ENCODE measurements at places on chromosomes 5 and 9.

DNA sequence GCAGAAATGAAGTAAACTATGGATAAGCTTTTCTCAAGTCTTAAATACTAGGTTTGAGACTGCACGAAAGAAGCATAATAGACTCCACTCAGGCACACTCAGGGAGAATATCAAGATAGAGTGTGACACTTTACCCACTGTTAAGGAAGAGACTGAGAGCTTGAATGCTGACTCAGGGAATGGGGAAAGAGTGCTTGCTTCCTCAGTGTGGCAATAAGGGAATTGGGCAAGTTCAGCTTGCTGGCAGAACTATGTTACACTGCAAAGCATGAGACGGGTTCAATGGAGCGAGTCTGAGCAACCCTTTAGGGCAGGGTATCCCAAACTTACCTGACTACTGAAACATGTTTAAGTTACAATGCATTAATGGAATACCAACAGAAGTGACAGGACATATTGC lies 237.7 kb upstream of the MEF2C start:
- DNase-seq = no peak

- DNase-seq = no peak
Observed at GRCh38 chr5:91033370-91033769, 349.7 kb downstream of the ARRDC3 start.

DNA sequence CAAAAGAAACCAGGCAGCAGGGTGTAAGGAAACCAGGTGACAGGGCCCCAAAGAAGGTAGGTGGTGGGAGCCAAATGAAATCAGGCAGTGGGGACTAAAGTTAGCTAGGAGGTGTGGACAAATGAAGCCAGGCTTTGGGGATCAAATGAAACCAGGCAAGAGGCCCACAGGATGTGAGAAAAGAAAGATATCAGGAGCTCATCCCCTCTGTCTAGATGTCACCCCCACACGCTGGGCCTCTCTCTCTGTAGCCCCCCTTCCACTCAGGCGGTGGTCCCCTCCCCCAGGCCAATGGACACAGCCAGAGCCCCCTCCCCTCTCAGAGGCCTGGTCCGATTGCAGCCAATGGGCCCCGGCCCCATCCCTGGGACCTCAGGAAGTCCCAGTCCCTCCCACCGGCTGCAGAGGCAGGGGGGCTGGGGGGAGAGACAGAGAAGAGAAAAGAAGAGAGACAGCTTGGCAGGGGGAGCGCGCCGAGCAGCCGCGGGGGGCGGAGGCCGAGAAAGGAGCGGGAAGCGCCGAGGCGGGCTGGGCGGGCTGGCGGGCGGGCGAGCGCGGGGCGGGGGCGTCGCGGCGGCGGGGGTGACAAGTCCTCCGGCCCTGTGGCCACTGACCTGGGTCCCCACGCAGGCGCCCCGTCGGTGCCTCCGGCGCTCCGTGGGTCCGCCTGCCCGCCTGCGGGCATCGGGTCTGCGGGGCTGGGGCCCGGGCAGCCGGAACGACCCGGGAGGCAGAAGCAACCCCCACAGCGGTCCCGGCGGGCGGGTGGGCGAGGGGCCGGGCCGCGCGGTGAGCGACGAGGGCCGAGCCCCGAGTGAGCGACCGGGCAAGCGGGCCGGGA lies 11.9 kb downstream of the CNTFR start:
- DNase-seq = no peak

GRCh38 chr5:5202321-5202720 lies 62.2 kb downstream of the ADAMTS16 start:
- DNase-seq = no peak

GRCh38 chr9:76610011-76610352 lies 151.0 kb downstream of the GCNT1 start:
- no peak for DNase-seq

DNA sequence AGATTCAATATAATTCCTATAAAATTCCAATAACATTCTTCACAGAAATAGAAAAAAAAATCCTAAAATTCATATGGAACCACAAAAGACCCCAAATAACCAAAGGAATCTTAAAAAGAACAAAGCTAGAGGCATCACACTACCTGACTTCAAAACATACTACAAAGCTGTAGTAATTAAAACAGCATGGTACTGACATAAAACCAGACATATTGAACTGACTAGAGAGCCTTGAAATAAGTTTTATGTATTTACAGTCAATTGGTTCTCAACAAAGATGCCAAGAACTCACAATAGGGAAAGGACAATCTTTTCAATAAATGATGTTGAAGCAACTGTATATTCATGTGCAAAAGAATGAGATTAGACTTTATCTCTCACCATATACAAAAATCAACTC lies 36.9 kb downstream of the BTNL9 start:
- no peak for DNase-seq

- peak; percentile 68 for DNase-seq
Observed at GRCh38 chr5:177362610-177363507, 5.1 kb downstream of the RGS14 start.

DNA sequence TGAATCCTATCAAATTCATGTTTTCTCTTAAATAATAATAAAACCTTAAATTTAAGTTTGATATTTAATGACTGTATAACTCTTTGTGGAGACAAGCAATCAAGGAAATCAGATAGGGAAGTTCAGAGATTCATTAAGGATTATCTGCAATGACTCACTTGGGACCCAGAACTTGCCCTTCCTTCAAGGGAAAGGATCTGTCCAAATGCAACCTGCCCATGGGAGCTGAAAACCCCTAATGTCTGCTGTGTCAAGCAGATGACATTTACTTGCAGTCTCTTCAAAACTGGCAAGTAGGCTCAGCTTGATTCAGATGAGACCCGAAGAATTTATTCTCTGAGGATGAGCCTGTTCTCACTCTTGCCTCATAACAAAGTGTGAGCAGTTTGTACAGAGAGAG lies 1577.6 kb downstream of the EFNA5 start:
- DNase-seq = no peak

DNA sequence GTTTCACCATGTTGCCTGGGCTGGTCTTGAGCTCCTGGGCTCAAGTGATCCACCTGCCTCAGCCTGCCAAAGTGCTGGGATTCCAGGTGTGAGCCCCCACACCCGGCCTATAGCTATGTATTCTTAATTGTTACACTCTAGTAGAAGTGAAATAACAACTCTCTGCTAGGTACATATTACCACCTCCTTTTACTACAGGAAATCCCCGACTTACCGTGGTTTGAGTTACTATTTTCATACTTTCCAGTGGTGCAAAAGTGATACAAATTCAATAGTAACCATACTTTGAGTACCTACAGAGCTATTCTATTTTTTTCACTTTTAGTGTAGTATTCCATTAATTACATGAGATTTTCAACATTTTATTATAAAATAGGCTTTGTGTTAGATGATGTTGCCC lies 719 bp downstream of the ARL14EPL start:
- DNase-seq = no peak

DNA sequence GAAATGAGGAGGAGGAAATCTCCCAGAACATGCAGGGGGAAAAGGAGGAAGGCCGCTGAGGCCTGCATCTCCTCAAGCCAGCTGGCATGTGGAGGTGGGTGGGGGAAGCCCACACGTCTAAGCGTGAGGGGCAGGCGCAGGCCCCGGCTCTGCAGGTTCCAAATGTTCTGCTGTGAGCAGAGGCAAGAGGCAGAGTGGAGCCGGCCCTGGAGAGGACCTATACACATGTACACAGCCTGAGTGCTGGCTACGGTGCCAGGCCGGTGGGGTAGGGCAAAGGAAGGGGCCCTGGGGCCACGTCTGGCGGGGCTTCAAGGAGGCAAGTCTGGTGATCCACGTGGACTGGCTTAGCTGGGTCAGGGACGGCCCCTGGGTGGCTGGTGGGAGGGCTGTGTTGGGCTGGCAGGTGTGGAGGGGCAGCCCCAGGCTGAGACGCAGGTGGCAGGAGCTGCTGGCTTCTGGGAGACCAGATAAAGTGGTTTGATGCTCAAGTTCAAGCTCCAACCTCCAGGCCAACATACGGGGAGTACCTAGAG lies 26.4 kb downstream of the LPCAT1 start:
- DNase-seq = no peak

GRCh38 chr5:174459071-174459702 lies 265.2 kb upstream of the MSX2 start:
- DNase-seq = no peak

- peak; percentile 56 for DNase-seq
Observed at GRCh38 chr5:134003817-134004625, 754 bp downstream of the VDAC1 start.

- no peak for DNase-seq
Observed at GRCh38 chr5:113034182-113034773, 57.7 kb downstream of the DCP2 start.

GRCh38 chr9:86413971-86414880 lies 60.0 kb upstream of the TUT7 start:
- DNase-seq = no peak

GRCh38 chr9:92257327-92257726 lies 36.2 kb downstream of the IARS1 start:
- DNase-seq = no peak

- no peak for DNase-seq
Observed at GRCh38 chr5:132839426-132840301, 9.2 kb upstream of the SHROOM1 start.

GRCh38 chr9:87064311-87064710 lies 117.0 kb upstream of the GAS1 start:
- DNase-seq = no peak

- no peak for DNase-seq
Observed at GRCh38 chr9:78212868-78213267, 23.0 kb upstream of the CEP78 start.

GRCh38 chr9:75644649-75645048 lies 245.8 kb upstream of the PCSK5 start:
- DNase-seq = no peak

- no peak for DNase-seq
Observed at GRCh38 chr5:57316798-57317327, 143.0 kb downstream of the GPBP1 start.

DNA sequence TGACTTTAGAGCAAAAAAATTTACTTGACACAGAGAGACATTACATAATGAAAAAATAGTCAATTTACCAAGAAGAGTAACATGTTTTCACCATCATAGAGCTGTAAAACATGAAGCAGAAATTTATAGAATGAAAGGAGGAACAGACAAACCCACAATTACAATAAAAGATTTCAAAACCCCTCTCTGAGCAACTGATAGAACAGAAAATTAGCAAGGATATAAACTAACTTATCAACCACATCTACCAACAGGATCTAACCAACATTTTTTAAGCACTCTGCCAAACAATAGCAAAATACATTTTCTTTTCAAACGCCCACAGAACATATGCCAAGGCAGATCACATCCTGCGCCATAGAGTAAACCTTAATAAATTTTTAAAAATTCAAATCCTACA lies 17.9 kb downstream of the SLCO4C1 start:
- DNase-seq = no peak

- no peak for DNase-seq
Observed at GRCh38 chr5:132266031-132266835, 8.7 kb downstream of the PDLIM4 start.

DNA sequence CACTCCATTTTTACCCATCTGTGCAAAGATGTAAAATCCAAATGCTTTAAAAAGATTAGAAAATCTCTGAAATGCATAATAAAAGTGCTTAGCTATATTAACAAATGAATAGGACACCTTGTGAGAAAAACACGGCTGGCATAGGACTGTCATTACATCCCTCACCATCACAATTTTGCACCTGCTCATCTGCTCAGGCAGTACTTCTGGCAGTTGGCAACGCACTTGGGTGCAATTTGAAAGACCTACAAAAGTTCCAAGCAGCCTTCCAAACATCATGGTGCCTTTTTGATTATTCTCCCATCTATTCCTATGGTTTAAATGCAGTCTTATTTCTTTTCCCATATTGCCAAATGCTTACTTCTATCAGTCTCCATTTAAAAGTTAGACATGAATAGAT lies 501.8 kb downstream of the ENC1 start:
- DNase-seq = no peak

- no peak for DNase-seq
Observed at GRCh38 chr5:167949435-167949834, 342.0 kb upstream of the WWC1 start.

GRCh38 chr5:51604324-51604723 lies 221.1 kb downstream of the ISL1 start:
- no peak for DNase-seq

DNA sequence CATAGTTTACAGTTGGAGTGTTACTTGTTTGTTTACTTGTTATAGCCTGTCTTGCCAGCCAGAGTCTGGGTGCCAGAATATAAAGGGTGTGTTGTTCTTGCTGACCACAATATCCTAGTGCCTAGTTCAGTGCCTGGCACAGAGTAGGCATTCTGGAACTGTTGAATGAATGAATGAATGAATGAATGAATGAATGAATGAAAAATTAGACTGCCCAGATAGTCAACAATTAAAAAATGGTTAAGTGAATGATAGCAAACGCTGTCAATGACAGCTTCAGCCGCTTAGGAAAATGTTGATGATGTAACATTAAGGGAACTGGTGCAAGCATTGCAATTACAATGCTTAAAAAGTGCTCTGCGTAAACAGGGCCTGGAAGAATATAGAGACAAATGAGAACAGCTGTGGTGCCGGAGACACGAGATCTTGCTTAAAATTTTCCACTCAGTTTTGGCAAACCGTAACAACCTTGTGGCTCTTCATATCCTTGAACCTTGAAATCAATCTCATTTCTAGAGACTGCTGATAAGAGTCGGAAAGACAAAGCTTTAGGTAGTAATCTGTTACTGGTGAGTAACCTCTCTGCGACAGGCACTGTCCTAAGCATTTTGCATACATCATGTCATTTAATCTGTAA lies 4.7 kb upstream of the TTLL11 start:
- no peak for DNase-seq

All from GM19239 (cell line).